Activated T-cell treated with anti-CD3 and anti-CD28 coated beads for 4 hours (primary cell): ENCODE measurements at places on chromosomes 4 and X.

DNA sequence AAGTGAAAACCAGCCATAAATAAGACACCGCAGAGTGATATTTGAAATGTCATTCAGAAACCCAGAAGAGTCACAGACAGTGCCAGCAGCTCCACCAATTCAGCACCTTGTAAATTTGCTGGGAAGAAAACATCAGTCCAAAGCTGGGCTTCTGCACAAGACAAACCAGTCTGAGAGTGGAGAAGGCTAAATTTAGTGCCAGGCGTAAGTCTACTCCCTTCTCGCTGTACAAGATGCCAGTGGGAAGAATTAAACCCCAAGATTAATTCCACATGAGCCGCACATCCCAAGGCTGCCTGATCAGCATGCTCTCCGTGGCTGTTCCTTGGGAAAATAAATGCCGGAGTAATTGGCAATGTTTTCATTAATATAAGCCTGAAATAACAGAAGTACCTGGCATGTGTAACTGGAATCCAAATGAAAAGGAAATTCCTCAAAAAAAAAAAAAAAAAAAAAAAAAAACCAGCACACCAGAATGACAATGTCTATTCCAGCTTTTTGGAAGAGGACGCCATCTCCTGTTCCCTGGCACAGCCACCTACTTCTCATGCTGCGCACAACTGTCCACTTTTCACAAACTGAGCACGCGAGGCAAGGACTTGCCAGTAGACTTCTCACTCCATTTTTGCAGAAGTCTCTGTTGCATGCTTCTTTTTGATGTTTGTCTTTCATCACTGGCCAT lies 95.5 kb downstream of the NSUN7 start:
- DNase-seq = no peak

- no peak for DNase-seq
Observed at GRCh38 chr4:141220271-141220670, 424 bp upstream of the ZNF330 start.

- no peak for DNase-seq
Observed at GRCh38 chr4:82480771-82481505, 50.5 kb downstream of the ENOPH1 start.

DNA sequence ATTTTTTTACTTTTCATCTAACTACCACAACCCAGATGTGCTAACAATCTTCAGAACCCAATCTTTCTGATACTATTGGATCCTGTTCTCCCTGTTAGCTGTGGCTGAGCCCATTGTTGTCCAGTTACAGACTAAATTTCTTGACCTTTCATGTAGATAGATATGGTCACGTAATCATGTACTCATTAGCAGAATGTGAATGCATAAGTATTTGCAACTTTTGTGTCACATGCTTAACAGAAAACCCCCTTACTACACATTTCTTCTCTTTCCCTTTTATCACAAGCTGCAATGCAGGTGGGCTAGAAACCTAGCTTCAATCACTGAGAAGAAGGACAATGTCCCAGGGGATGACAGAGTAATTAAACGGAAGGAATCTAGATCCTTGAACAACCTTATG lies 13.1 kb upstream of the FAM13A start:
- DNase-seq = no peak

- no peak for DNase-seq
Observed at GRCh38 chr4:73856518-73856917, 3.4 kb downstream of the PF4V1 start.

DNA sequence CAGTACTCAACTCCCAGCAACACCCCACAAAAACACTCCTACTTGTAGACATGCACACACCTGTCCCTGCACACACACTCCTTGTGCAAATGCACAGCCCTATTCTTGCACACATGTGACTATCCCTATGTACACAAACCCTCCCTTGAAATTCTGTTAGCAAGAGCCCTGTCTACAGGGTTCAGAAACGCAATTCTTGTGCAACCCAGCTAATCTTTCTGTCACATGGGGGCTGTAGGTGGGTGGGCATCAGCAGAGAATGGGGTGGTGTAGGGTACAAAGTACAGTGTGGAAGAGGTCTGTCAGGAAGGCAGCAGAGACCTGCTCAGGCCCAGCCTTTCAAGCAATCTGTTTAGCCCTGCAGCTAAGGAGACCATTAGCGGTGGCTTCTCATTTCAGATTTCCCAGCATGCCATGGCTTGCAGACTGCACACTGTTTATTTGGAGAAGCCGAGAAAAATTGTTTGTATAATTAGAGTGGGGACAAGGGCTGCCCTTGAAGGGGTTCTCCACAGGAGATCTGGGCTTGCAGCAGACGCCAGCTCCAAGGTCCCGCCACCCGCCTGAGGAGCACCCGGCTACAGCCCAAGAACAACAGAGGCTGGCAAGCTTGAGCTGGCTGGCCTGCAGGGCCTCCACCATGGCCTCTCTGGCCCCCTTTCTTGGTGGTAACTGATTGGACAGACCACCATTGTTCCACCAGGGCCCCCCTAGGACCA lies 144.0 kb upstream of the PJA1 start:
- no peak for DNase-seq

- DNase-seq = no peak
Observed at GRCh38 chrX:39736216-39737211, 361.2 kb downstream of the BCOR start.

DNA sequence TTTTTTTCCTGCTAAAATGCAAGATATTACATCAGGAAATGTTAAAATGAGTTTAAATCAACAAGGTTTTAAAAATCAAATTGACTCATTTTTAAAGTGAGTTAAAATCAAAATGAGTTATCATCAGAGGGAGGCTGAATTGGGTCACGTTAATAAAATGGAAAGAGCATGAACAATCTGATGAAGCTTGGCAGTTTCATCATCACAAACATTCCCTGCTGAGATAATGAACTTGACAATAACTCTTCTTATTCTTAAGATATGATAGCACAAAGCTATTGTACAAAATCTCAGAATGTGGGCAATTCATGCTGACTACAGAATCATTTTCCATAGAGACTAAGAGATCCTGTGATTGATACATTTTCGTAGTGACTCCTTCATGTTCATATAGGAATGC lies 1086.7 kb downstream of the STIM2 start:
- DNase-seq = no peak

DNA sequence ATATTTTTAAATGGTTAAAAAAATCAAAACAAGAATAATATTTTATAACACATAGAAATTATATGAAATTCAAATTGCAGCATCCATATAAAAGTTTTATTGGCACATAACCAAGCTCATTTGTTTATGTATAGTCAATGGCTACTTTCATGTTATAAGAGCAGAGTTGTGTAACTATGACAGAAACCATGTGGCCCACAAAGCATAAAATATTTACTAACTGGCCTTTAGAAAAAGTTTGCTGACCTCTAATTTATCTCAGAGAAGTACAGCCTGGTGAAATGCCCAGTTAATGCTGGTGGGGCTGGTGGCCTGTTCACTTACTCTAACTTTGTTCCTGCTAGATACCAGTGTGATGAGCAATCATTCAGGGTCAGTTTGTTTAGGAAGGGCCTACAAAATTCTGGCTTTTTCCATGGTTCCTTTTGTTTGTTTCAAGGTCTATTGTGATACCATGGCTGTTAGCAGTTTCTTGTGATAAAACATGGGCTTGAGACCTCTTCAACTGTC lies 104.6 kb downstream of the PPP1R2C start:
- no peak for DNase-seq

DNA sequence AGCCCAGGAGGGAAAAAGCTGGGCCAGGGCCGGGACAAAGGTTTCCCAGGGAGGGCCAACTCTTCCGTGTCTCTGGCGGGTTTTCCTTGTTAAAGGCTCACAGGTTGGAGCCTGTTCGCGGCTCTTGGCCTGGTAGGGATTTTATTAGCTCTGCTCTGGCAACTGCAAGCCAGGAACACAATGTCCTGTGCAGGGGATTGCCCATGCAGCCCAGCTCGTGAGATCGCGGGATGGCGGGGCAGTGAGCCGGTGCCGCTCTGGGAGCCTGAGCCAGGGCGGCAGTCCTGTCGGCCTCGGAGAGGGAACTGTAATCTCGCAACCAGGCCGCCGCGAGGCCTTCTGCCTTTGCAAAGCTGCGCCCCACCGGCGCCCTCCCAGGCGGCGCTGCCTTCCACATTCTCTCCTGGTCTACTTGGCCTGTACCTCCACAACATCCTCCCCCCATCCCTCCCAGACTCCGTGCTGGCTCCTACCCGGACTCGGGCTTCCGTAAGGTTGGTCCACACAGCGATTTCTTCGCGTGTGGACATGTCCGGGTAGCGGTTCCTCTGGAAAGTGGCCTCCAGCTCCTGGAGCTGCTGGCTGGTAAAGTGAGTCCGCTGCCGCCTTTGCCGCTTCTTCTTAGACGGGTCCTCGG lies 2.1 kb downstream of the PITX2 start:
- DNase-seq = no peak

GRCh38 chrX:68750316-68750715 lies 78.5 kb upstream of the EFNB1 start:
- DNase-seq = no peak

GRCh38 chrX:68762766-68763165 lies 66.1 kb upstream of the EFNB1 start:
- DNase-seq = no peak

DNA sequence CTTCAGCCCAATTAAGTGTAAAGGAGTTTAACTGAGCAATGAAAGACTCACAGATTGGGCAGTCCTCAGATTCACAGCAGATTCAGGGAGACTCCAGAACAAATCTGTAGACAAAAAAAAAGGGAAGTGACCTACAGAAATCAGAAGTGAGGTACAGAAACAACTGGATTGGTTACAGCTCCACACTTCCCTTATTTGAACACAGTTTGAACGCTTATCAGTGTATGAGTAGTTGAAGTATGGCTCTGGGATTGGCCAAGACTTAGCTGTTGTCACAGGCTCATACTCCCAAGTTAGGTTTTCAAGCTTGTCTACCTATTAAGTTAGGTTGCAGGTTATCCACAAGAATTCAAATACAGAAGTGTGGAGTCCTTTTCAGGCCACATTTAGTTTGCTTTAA lies 112.4 kb upstream of the ELOVL6 start:
- no peak for DNase-seq

DNA sequence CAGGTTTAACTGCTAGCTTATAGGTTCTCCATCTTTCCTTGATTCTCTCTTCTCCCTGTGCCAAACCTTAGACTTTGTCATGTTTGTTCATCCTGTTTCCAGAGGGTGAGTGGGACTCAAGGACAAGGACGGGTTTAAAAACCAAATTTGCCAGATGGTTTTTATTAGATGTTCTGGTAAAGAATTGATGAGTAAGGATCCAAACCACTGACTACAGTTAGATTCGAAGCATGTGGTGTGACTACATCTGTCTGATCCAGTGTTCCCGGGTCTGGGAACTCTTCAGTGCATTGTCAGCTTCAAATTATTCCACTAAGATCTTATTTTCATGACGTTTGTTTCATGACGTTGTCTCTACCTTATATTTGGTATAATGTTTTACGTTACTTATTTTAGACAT lies 37.5 kb downstream of the MTMR1 start:
- DNase-seq = no peak

- no peak for DNase-seq
Observed at GRCh38 chr4:158192439-158193158, 17.7 kb upstream of the TMEM144 start.

DNA sequence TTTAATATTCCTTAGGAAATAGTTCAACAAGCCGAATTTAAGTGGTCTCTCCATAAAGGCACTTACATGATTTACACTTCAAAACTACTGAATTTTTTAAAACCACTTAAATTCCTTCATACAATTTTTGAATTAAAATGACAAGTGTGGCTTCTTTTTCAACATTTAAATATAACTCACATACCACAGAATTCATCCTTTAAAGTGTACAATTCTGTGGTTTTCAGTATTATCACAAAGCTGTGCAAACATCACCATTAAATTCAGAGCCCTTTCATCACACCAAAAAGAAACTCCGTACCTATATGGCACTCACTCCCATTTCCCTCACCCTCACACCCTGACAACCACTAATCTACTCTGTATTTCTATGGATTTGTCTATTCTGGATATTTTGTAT lies 200.9 kb upstream of the MAB21L2 start:
- DNase-seq = no peak

DNA sequence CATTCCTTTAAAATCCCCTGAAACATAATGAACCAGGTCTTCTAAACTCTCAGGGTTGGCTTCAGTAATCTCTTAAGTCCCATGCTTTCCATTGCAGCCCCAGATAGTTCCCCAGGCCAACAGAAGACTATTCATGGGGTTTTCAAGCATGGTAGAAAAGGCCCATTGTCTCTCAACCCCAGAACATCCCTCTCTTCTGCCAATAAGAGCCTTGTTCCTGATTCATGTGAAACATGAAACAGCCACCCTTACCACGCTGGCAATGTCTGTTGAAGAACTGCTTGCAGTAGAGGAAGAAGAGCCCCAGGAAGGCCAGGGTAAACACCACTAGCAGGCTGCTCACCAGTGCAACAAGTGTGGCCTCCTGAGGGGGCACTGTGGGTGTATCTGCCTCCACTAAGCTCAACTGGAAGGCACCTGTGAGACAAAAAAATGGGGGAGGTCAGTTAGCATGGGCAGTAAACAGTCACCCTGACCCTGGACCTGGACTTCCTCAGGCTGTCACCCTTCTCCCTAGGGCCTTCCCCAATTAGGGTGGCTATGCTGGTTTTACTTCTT lies 36.4 kb downstream of the EDA2R start:
- DNase-seq = no peak

GRCh38 chr4:76011018-76011670 lies 3.8 kb upstream of the CXCL9 start:
- no peak for DNase-seq

DNA sequence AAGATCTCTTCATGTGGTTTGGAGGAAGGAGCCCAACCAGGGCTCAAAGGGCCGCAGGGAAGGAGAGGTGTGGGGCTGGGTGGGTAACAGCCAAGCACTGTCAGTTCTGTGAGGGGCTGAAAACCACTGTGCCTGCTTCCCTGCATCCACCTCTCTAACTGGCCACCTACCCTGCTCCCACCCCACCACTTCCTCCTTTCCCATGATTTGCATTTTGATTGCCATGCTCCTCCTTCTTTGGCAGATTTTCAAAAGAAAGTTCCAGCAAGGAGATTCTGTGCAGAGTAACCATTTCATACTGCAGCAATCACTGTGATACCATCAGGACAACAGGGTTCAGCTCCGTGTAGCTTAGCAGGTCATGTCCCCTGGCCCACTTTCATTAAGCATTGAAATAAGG lies 1.8 kb downstream of the ZNF674 start:
- DNase-seq = no peak

DNA sequence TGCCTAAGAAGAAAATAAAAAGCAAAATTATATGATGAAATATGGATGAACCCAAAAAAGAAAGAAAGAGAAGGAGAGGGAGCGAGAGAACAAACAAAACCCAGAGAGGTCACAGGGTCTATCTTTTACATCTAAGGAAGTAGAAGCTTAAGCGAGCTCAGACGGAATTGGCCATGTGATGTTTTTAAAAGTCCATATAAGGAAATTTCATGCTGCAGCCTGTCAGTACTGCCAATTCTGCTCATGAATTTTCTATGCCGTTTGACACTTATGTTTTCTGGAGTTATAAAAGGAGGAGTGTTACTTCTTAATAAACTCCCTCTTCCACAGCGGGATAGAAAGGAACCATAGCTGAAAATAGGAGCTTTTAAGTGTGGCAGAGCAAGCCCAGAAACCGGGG lies 32.9 kb upstream of the DCX start:
- no peak for DNase-seq

DNA sequence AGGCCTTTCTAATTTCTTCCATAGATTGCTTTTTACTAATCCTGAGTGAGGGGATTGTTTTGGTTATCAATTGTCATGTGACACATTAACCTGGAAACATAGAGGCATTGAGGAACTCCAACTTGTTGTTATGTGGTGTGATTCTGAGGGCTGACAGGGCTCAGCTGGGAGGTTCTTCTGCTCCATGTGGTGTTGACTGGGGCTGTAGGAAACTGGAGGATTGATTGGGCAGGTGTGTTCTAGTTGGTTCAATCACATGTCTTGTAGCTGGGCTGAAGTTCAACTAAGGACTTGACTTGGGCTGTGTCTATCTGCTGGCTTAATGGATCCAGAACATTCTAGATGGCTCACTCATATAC lies 10.8 kb upstream of the CRLF2 start:
- DNase-seq = no peak
